Tibial nerve (tissue), 4 donors: ENCODE measurements at places on chromosomes 7 and 10. TPM values are rescaled to one million over a fixed set of nuclear protein-coding genes. Genes with fewer than 3 reads are reported as not detected.

- no peak overlapping the region for H3K4me3 ChIP-seq
- no peak for DNase-seq
- no peaks in the 10 kb centered on the region for H3K36me3 ChIP-seq
- H3K27ac ChIP-seq, result no peak overlapping the region
- no peaks in the 10 kb centered on the region for H3K4me1 ChIP-seq
Observed at GRCh38 chr10:62616885-62617590, 187.5 kb upstream of the ADO start.

Gene COL28A1
- total RNA-seq, result 142 TPM

DNA sequence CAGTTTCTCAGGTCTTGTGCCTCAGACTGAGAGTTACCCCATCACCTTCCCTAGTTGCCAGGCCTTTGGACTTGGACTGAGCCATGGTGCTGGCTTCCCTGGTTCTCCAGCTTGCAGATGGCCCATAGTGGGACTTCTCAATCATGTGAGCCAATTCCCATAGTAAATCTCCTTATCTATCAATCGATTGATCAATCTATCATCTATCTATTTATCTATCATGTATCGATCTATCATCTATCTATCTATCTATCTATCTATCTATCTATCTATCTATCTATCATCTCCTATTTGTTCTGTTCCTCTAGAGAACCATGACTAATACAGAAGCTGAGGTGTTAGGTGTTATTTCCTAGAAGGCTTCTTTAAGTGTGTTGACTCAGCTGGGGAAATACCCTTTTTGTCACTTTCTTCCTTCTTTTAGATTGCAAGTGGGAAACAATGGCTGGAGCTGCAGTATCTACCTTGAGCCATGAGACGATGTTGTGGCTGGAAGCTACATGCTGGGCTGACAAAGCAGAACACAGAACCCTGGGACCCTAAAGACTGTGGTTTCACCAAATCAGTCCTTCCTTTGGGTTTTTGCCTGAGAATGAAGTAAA is 234.7 kb upstream of the GLI3 start:
- DNase-seq, result no peak
- no peaks in the 10 kb centered on the region for H3K4me1 ChIP-seq
- H3K27ac ChIP-seq, result no peak overlapping the region

DNA sequence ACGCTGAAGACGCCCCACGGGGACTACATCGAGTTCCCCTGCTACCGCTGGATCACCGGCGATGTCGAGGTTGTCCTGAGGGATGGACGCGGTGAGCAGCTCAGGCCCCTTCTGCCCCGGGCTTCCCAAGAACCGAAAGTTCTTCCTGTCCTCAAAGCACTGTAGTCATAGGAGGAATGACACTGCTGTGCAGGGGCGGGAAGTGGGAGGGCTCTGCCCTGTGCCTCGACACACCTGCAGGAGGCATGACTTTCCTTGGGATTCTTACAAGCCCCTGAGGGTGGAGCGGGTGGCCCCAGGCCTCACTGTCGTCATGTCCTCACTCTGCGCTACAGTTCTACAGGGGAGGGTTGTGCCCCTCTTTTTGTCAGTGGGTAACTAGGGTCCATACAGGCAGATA is 8.6 kb downstream of the ALOX5 start:
- no peak overlapping the region for H3K27ac ChIP-seq
- no peak overlapping the region for H3K4me3 ChIP-seq
- no peaks in the 10 kb centered on the region for H3K4me1 ChIP-seq
- H3K27me3 ChIP-seq, result no peaks in the 10 kb centered on the region

Gene MSMB
- total RNA-seq, result not detected

GRCh38 chr7:151189038-151189437 is 2.0 kb upstream of the ASB10 start:
- DNase-seq, result no peak
- H3K4me3 ChIP-seq, result no peak overlapping the region
- H3K27me3 ChIP-seq, result peaks cover 11% of the 10 kb centered on the region
- no peaks in the 10 kb centered on the region for H3K36me3 ChIP-seq
- no peaks in the 10 kb centered on the region for H3K4me1 ChIP-seq

DNA sequence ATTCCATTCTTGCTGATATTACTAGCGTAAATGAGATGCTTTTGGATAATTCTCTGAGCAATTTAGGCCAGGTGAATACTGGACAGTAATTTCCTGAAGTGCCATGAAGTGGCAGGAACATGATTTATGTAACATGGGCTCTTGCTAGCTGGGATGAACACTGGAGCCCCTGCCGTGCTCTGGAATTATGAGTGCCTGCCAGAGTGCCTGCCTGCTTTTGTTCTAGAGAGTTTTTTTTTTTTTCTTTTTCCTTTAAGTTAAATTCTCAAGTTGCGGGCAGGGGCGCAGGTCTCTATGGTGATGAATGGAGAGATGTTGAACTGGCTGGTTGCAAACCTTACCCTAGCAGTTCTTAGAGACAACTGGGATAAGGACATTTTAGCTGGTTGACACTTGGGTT is 165.9 kb downstream of the AUTS2 start:
- no peak overlapping the region for H3K27ac ChIP-seq
- H3K4me1 ChIP-seq, result peaks cover 6% of the 10 kb centered on the region
- H3K4me3 ChIP-seq, result no peak overlapping the region
- H3K36me3 ChIP-seq, result no peaks in the 10 kb centered on the region
- DNase-seq, result no peak

DNA sequence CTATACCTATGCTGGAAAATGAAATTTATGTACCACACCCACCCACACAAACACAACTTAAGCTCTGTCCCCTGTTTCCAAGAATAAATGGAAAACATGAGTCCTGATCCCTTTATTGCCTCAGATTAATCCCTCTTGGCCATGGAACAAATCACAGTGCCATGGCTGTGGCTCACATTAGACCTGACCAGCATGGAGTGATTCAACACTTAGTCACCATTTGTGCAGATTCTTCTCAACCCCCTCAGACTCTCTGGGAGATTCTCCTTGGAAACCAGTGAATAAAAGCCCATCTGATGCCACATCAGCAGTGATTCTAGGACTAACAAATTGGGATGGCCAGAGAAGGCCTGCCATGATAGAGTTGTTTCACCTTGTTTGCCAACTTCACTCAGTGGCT is 204.4 kb upstream of the TMEM72 start:
- H3K4me3 ChIP-seq, result no peak overlapping the region
- no peaks in the 10 kb centered on the region for H3K36me3 ChIP-seq
- no peak for DNase-seq
- no peaks in the 10 kb centered on the region for H3K27me3 ChIP-seq

GRCh38 chr7:590731-591551 is 71.3 kb upstream of the PDGFA start:
- no peaks in the 10 kb centered on the region for H3K27me3 ChIP-seq
- H3K36me3 ChIP-seq, result peaks cover 7% of the 10 kb centered on the region
- H3K4me3 ChIP-seq, result no peak overlapping the region
- H3K4me1 ChIP-seq, result peaks cover 41% of the 10 kb centered on the region
- no peak overlapping the region for H3K27ac ChIP-seq
- DNase-seq, result no peak

Gene CUBN
- 12.3 TPM for total RNA-seq

GRCh38 chr10:29658984-29659965 is 24.5 kb upstream of the SVIL start:
- H3K27ac ChIP-seq, result peak overlapping the region; percentile 76
- no peak for DNase-seq
- no peaks in the 10 kb centered on the region for H3K36me3 ChIP-seq
- H3K4me3 ChIP-seq, result no peak overlapping the region
- no peaks in the 10 kb centered on the region for H3K4me1 ChIP-seq
- no peaks in the 10 kb centered on the region for H3K27me3 ChIP-seq

DNA sequence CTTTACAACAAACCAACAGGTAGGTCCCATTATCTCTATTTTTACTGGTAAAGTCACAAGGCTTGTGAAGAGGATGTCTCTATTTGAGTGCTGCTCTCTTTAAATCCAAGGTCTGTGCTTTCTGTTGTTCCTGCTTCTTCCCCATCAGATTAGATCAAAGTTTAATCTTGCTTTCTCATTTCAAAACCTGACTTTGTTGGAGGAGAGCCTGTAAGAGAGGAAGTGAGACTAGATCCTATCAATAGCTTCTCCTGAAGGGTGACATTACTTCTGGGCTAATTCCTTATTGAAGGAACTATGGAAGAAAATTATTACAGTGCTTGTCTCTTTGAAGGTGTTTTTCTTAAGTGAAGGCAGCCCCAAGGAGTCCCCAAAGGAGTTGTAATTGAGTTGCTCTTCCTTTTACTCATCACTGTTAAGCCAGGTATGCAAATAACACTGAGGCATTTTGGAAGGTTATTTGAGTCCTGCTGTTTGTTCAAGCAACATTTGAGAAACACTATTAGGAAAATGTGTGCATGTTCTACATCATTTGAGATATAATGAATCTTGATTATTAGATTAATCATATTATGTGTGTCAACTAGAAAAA is 146.2 kb upstream of the MBL2 start:
- no peaks in the 10 kb centered on the region for H3K36me3 ChIP-seq
- DNase-seq, result no peak
- no peaks in the 10 kb centered on the region for H3K27me3 ChIP-seq

DNA sequence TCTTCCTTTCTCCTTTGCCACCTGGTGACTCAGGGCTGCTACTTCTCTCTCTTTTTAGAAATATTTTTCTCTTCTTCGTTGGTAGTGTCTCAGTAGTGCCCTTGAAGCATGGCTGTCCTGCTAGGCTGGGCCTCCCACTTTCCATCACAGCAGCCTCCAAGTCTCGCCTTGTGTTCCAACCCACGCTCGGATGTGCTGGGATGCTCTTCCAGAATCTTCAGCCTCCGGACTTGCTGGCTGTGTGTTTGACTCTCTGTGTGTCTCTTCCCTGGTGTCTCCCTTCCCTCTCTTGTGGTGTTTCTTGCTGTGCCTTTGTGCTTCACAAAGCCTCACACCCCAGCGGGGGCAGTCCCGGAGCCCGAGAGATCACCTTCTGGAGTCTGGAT is 100.5 kb downstream of the INPP5A start:
- no peak overlapping the region for H3K4me3 ChIP-seq
- H3K36me3 ChIP-seq, result no peaks in the 10 kb centered on the region
- peaks cover 34% of the 10 kb centered on the region for H3K4me1 ChIP-seq
- no peaks in the 10 kb centered on the region for H3K27me3 ChIP-seq
- no peak overlapping the region for H3K27ac ChIP-seq
- no peak for DNase-seq

GRCh38 chr10:109913306-109913892 is 9.9 kb downstream of the XPNPEP1 start:
- no peak overlapping the region for H3K27ac ChIP-seq
- no peak overlapping the region for H3K4me3 ChIP-seq
- H3K27me3 ChIP-seq, result no peaks in the 10 kb centered on the region
- no peak for DNase-seq
- H3K4me1 ChIP-seq, result peaks cover 7% of the 10 kb centered on the region

GRCh38 chr7:154842591-154842990 is 160.3 kb downstream of the PAXIP1 start:
- H3K36me3 ChIP-seq, result no peaks in the 10 kb centered on the region
- no peaks in the 10 kb centered on the region for H3K4me1 ChIP-seq
- no peak overlapping the region for H3K27ac ChIP-seq
- DNase-seq, result no peak
- no peak overlapping the region for H3K4me3 ChIP-seq
- H3K27me3 ChIP-seq, result no peaks in the 10 kb centered on the region

- H3K4me1 ChIP-seq, result no peaks in the 10 kb centered on the region
- peak; percentile 52 for DNase-seq
- H3K27me3 ChIP-seq, result no peaks in the 10 kb centered on the region
Observed at GRCh38 chr7:93921607-93922566, at the start of gene GNG11. GNG11 (plus strand) TSS chr7:93921735; CDS start chr7:93922138, 403 bp downstream.

- no peak overlapping the region for H3K4me3 ChIP-seq
- H3K27me3 ChIP-seq, result no peaks in the 10 kb centered on the region
- DNase-seq, result no peak
- no peak overlapping the region for H3K27ac ChIP-seq
Observed at GRCh38 chr7:122482212-122482611, 177.7 kb upstream of the FEZF1 start.

- no peak overlapping the region for H3K4me3 ChIP-seq
- H3K36me3 ChIP-seq, result no peaks in the 10 kb centered on the region
- H3K4me1 ChIP-seq, result no peaks in the 10 kb centered on the region
- H3K27ac ChIP-seq, result no peak overlapping the region
- DNase-seq, result no peak
- H3K27me3 ChIP-seq, result no peaks in the 10 kb centered on the region
Observed at GRCh38 chr10:33107953-33108352, 149.9 kb upstream of the ITGB1 start.
